NAMALWA (cell line): ENCODE measurements at places on chromosomes 1 and 21.

DNA sequence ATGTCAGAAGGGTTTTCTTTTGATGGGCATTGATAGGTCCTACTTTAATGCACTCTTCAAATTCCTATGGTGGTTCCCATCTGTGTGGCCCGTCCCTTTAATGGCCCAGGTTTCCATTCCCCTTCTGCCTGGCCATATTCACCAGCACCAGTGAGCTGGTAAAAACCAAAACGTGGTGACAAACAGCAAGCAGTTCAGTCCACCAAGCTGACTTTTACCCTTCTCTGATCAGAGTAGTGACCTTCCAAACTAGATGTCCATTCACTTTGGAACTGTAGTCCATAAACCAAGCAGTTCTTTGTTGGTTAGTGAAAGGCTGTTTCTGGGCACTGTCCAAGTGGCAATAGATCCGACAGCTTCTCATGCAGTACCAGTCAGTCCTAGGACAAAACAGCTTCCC, 60.5 kb downstream of the SMYD2 start:
- DNase-seq: no peak

DNA sequence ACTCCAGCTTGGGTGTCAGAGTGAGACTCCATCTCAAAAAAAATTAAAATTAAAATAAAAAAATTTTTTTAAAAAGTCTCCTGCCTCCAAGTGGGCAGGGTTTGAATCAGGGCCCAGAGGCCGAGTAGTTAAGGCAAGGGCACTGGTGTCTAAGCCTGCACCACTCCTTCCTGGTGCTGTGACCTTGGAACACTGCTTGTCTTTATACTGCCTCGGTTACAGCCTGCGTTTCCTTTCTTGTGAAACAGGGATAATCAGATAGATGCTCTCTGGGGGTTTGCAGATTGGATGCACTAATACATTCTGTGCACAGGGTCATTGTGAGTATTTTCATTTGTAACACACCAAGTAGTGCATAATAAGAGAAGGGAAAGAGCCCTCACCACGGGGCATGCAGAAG, 58.4 kb upstream of the EFHD2 start:
- no peak for DNase-seq

- DNase-seq: no peak
Observed at GRCh38 chr1:206586501-206587445, 25.5 kb downstream of the EIF2D start.

- DNase-seq: peak; percentile 53
Observed at GRCh38 chr1:30106125-30106524, 617.3 kb downstream of the MATN1 start.

GRCh38 chr1:80441664-80442063, 1359.1 kb upstream of the ADGRL2 start:
- no peak for DNase-seq

DNA sequence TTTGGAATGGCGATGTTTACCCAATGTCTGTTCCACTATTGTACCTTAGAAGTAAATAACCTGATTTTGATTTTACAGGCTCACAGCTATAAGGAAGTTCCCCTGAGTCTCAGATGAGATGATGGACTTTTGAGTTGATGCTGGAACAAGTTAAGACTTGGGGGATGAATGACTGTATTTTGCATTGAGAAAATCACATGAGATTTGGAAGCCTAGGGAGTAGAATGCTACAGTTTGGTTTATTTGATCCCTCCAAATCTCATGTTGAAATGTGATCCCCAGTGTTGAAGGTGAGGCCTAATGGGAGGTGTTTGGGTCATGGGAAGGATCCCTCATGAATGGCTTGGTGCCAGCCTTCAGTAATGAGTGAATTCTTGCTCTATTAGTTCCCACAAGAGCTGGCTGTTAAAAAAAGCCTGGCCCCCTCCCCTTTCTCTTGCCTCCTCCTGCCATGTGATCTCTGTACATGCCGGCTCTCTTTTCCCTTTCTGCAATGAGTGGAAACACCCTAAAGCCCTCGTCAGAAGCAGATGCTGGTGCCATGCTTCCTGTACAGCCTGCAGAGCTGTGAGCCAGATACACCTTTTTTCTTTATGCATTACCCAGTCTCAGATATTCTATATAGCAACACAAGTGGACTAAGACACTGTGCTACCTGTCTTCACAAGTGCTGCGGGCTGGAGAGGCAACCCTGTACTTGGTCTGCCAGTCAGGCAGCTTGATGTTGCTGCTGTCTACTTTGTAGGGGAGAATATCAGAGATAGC, 77.0 kb upstream of the TLR5 start:
- no peak for DNase-seq

DNA sequence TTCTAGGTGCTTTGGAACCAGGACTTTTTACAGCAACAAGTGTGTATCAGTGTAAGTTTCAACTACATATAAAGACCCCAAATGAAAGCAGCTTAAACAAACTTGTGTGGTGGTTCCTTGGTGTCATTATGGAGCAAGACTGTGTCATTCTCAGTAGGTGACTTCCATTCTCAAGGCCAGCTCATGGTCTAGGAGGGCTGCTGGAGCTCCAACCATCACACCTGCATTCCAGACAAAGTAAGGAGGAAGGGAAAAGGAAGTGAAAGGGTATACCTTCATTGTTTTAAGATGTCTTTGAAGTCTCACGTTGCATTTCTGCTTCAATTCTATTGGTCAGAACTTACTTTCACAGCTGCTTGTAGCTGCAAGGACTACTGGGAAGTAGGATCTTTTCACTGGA, 188.6 kb downstream of the C1orf94 start:
- no peak for DNase-seq

DNA sequence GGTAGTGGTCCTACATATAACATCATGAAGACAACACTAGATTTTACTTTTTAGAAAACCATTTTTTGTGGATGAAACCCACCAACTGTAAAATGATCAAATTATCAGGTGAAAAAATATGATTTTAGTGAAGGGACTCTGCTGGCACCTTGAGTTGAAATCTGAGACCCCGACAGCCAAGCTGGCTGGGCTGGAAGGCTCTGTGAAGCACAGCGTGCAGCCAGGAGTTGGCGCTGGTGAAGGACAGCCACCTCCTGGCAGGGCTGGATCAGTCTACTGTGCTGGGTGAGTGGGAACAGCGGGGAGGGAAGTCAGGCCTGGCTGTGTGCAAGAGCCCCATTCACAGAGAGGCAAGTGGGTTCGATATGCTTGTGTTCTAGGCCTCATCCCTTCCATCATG, 47.9 kb downstream of the DDAH1 start:
- no peak for DNase-seq

DNA sequence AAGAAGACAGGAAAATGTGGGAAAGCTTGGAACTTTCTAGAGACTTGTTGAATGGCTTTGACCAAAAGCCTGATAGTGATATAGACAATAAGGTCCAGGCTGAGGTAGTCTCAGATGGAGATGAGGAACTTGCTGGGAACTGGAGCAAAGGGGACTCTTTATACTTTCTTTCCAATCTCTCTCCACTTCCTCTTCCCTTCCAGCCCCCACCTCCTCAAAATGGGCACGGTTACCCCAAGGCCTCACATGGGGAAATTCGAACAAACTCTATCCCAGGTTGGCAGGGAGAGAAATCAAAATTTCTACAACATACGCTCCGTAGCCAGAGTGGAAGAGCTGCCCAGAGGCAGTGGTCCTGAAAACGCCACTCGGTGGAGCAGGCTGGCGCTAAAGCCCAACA, 15.2 kb downstream of the PPT1 start:
- no peak for DNase-seq

- no peak for DNase-seq
Observed at GRCh38 chr1:18353992-18354391, 126.7 kb upstream of the KLHDC7A start.

DNA sequence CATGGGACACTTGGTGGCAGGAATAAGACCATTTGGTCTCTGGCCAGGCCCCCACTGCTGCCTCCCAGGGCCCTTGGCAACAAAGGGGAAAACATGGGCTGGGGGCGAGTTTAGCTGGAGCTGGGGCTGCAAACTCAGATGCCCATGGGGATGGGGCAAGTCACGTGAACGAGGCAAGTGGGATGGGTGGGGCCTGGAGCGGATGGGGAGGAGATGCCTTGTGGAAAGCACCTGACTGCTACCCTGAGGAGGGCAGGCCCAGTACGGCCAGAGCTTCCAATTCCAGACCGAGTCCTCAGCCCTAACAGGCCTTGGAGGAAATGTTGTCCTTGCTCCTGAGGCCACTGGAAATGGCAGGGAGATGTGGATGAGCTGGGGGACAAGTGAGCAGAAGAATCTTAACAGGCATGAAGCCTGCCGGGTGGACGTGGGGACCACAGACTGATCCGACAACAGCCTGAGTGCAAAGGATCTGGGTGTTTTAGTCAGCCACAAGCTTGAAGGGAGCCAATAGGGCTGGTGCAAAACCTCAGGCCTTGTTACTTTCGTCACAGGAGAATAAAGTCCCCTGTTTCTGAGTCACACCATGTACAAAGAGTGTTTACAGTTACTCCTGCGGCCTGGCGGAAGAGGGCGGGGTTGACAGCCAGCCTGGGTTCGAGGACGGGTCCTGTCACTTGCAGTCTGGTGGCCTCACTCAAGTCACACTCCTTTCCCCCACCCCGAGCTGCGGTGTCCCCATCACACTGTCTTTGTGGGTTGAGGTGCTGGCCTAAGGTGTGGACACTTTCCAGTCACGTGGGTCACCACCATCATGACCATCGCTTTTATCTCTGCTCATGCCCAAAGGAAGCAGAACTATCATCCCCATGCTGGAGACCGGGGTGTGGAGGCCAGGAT, 19.1 kb downstream of the RUNX3 start:
- DNase-seq: no peak

- no peak for DNase-seq
Observed at GRCh38 chr1:200783926-200784325, 45.2 kb downstream of the CAMSAP2 start.

GRCh38 chr1:6260433-6260934, 414 bp downstream of the GPR153 start:
- DNase-seq: peak; percentile 86

DNA sequence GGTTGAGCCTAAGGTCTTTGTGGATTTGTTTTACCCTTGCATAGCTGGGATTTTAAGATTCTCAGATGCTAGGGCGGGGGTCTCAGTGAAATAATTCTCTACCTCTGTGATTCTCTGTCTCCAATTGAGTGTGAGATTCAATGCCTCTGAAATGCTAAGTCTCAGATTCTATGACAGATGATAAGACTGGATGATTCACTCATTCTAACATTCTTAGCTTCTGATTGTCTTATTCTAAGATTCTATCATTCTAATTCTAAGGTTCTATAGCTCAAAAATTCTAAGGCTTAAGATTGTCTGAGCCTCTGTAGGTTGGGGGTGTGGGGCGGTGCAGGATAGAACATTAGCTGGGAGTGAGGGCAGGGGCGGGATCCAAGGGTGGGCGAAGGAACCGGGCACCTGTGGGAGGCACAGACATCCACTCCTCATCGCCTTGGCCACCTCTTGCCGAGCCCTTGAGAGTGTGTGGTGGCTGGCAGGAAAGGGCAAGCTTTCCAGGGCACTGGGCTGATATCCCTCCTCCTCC, 29.5 kb downstream of the ADGRB2 start:
- DNase-seq: no peak

DNA sequence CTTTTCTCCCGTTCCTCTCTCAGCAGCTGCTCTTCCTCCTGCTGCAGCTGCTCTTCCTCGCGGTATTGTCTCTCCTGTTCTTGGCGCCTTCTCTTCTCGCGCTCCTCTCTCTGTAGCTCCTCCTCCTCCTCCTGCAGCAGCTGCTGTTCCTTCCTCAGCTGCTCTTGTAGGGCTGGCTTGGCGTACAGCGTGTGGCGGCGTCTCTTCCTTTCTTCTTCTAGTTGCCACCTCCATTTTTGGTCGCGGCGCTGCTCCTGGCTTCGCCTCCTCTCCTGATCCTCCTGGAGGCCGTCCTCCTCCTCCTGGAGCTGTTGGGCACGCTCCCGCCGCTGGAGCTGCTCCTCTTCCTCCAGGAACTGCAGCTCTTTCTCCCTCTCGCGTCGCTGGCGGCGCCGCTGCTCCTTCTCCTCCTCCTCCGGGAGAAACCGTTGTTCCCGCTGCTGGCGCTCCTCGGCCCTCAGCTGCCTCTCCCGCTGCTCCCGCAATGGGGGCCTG, 4.8 kb downstream of the TCHH start:
- peak; percentile 17 for DNase-seq

- no peak for DNase-seq
Observed at GRCh38 chr1:150970808-150971582, 3.6 kb downstream of the CERS2 start.

GRCh38 chr1:226575739-226576378, 27.3 kb downstream of the STUM start:
- DNase-seq: no peak

DNA sequence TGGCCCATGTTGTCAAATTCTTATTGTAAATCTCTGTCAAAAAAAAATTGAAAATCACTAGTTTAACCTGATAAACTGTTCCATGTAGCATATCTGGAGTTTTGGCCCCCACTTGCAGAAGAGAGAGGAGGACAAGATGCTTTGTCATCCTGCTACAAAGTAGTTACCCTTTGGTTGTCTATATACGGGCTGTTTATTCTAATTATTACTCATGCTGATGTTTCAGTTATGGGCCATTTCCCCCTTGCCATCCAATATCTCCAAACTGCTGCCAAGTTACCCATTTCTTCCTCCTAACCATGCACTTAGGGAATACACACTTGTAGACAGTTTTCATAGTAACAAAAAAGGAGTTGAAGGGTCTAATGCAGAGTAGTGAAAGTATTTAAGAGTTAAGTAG, 22.6 kb downstream of the STX12 start:
- no peak for DNase-seq

- peak; percentile 37 for DNase-seq
Observed at GRCh38 chr1:225437710-225438437, 10.0 kb upstream of the LBR start.

DNA sequence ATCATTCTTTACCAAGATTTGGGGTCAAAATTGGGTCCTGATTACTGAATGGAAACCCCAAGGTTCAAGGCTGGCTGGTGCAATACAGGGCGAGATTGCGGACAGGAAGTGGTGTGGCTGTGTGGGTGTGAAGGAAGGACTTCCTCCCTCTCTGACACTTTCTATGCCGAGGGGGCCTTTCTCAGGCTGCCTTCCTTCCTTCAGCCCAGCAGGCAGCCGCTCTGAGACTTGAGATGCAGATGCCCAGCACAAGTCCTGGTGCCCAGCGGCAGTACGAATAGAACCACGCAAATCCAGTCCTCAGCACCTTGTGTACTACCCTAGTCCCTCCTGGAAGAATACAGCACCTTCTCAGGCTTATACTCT, 16.3 kb downstream of the BATF3 start:
- DNase-seq: peak; percentile 45

- peak; percentile 68 for DNase-seq
Observed at GRCh38 chr1:203796236-203796605, 798 bp downstream of the ZBED6 start.

DNA sequence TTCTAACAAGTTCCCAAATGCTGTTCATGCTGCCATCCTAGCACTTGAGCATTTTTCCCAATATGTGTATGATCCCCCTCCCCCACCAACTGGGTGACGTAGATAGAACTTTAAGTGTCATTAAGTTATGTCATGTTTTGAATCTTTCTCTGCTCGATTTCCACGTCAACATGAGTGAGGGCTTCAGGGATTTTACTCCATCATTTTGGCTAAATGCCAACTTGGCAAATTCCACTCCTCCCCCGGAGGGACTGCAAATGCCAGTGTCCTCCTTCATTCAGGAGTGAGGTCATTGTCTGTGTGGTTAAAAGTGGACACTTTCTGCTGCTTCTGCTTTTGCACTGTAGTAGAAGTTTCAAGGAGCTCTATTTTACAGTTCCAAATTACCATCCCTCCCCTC, 201.7 kb downstream of the FGGY start:
- no peak for DNase-seq
